ENCODE measurements at places on chromosomes 5 and 9.

DNA sequence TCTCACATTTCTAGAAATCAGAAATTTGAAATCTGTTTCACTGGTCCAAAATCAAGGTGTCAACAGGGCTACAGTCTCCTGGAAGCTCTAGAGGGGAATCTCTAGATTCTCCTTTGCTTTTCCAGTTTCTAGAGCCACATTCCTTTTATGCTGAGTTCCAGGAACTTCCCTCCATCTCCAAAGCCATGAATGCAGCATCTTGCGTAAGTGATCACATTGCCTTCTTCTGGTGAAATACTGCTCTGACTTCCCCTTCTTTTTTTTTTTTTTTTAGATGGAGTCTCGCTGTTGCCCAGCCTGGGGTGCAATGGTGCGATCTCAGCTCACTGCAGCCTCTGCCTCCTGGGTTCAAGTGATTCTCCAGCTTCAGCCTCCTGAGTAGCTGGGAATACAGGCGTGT is 23.8 kb downstream of the GDA start:
- no peak for DNase-seq

DNA sequence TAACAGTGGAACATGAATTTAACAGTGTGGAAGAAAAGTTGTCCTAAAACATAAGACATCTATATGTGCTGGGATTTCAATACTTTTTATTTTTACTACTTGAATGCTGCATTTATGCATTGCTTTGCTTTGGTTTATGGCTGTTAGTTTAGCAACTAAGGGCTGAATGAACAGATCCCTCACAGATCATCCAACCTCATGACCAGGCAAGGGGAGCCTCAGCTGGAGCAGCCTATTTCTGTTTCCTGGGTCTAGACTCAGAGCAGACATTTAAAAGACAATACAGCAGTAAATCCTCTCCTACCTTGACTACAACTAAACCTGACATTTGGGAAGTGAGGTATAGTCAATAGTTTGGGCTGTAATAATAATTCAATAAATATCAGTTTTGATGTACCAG is 163.3 kb downstream of the AUH start:
- DNase-seq: no peak

DNA sequence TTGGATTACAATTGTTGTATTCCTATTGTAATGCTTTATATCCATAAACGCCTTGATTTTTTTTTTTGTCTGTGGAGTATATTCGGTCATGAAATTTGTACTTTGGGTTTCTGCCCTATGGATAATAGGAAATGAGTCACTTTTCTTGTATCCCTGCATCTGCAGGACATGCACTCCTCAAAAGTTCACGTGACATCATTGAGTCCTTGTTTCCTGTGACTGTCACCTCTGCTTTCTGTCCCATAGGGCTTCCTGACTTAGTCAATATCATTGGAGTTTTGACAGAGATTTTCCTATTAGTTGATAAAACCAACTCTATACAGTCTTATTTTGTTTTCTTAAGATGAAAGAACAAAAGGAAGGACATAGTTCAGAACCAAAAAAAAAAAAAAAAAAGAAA is 356.3 kb downstream of the MAT2B start:
- no peak for DNase-seq

GRCh38 chr9:101037430-101037829 is 8.9 kb downstream of the PLPPR1 start:
- DNase-seq: no peak

DNA sequence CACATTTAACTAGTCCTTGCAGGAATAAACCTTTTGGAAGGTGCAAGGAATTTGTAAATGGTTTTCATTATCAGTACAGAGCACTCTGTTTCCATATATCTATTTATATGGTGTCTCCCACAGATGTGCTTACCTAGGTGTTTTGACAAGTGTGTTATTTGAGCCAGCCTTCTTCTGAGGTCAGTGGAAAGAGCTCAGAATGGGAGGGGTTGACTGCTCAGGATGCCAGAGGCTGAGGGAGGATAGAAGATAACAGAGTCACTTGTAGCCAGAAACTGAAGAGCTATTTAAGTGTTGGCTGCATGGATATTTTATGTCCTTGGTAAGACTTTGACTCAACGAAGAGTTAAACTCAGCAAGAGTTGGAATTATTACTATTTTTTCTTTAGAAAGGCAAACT is 5.0 kb downstream of the CMYA5 start:
- DNase-seq: no peak

- no peak for DNase-seq
These were observed 100.2 kb upstream of the CCDC112 start for GRCh38 chr5:115396688-115397087.

- DNase-seq: no peak
These were observed 56.5 kb upstream of the HAND1 start for GRCh38 chr5:154534457-154535050.

DNA sequence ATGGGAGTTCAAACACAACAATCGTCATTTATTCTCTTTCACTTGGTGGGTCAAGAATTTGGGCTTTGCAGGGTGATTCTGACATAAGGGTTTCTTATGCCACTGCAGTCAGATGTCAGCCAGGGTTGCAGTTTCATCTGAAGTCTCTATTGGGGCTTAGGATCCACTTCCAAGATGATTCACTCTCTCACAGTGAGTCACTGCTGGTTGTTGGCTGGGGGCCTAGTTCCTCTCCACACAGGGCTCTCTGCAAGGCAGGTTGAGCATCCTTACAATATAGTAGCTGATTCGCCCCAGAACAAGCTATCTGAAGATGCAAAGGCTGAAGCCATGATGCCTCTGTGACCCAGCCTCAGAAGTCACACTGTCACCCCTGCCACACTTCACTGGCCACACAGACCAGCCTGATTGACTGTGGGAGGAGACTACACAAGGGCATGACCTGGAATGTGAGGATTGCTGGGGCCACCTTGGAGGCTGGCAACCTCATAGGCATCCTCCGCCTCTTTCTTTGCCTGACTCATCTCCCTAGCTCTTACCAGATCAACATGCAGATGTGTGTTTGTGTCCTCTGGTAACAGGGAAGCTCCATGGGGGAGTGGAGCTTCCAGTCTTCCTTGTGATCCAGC is 4.5 kb upstream of the CARD19 start:
- DNase-seq: peak; percentile 70

GRCh38 chr9:108631496-108632285 is 224.1 kb downstream of the ACTL7B start:
- no peak for DNase-seq

DNA sequence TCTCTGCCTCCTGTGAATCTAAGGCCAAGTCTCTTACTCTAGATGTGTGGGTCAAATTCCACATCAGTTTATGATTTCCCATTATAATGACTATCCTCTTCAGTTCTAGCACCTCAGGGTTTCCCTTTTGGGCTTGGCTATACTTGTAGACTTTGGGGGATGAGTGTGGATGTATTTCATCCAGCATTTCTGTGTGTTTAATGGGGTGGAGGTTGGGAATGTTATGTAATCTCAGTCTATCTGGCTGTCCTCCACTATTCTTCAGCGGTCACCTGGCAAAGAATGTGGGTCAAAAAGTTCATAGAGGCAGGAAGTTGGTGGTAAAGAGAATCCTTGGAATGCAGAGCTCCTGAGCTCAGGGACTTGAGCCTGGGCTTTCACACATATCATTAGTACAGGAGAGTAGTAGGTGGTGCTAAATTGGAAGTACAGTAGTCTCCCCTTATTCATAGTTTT is 64.9 kb downstream of the CFAP95 start:
- DNase-seq: no peak

DNA sequence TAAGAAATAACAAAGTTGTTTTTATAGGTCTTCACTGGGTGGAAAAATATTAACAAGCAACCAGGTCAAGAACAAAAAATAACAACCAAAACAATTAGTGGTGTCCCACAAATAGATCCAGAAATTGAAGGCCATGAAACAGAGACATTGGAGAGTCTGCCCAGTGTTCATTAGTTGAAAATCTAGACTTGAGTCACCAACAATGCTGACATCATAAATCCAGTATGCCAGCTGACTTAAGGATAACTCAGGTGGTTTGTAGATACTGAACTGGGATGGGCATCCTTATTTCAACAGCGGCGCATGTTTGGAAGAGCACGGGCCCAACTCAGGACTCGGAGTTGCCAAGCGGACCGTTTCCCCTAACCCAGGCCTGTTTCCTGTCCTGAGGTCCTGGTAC is 80.7 kb upstream of the TNFAIP8 start:
- no peak for DNase-seq

GRCh38 chr9:34479431-34479866 is 20.8 kb downstream of the DNAI1 start:
- DNase-seq: no peak

DNA sequence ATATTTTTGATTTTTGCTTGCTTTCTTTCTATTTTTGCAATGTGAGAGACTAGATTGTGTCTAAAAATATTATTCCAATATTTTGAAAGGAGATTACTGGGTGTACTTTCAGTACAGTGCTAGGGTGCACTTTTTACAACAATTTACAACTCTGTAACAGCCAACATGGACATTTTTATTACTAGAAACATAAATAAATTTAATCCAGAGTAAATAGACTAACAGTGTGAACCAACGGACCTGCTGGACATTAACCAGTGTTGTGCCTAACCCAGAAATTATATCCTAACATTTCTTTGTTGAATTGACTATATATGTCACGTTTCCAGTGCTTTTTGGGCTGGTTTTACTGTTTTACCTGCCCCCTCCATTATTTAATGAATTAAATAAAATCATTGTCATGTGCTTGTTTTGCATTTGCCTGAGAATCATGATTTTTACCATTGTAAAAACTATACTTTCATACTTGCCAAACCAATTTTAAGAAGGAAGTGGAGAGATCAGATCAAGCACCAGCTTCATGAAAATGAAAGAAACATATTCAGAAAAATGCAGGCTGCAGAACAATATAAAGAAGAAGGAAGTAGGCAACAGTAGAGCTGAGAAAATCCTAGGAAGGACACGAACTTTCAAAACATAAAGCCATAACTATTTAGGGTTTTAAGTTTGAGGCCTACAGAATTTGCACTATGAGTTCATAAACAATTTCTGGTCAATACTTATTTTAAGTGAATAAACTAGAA is 400.8 kb upstream of the PIK3R1 start:
- DNase-seq: no peak

DNA sequence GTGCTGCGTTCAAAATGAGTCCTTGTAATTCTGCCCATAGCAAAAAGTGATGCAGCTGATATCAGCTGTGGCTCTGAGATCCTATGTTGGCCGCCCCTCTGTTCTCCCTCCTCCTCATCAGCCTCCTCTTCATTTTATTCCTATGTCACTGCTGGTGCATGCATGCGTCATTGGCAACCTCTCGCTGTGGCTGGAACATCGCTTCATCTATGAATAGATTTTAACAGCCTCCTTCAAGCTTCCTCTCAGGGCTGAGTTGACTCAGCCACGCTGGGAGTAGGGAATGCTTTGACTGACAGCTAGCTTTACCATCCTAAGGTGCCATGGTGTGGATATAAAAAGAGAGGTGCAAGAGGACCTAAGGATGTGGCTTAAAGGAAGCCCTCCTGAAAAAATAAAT is 303.5 kb downstream of the PLK2 start:
- DNase-seq: no peak

- DNase-seq: no peak
These were observed 31.8 kb upstream of the PCA3 start for GRCh38 chr9:76732341-76732958.

DNA sequence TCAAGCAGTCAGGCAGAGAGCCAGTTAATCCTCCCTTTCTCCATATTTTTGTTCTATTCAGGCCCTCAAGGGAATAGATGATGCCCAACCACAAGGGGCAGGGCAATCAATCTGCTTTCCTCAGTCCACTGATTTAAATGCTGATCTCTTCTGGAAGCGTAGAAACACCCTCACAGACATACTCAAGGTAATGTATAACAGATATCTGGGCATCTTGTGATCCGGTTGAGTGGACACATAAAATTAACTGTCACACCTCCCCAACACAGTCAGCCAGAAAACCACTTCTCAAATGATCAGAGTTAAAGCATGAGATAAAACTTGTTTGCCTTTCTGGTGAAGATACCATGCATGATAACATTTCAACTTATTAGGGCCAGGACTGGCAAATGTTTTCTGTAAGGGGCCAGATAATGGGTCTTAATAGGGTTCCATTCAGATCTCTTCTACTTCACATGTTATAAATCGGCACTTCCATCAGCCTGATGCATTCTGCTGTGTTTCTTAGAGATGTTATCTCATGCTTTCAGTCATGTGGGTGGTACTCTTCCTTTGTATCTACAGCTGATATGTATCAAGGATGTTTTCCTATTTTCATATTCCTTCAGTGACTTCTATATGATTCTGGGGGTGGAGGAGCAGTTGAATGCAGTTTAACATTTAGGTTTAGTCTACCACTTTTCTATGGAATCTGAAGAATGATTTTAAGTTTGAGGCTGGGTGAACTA is 58.9 kb upstream of the CNTLN start:
- DNase-seq: no peak

DNA sequence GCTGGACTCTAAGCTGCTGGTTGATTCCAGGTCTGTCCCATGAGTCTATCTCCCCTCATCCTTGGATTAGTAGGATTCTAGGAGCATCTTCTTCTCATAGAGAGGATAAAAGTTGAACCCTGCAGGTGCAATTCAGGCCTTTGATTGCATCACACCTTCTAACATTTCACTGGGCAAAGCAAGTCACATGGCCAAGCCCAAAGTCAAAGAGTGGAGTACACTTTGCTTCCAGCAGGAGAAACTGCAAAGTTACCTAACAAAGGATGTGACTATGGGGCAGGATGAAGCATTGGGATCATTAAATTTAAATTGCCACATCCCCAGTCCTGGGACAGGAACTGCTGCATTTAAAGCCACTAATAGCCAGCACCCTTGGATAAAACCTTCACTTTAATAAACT is 51.0 kb upstream of the EGFLAM start:
- DNase-seq: no peak

- no peak for DNase-seq
These were observed 704 bp upstream of the IL33 start for GRCh38 chr9:6214903-6215302.

DNA sequence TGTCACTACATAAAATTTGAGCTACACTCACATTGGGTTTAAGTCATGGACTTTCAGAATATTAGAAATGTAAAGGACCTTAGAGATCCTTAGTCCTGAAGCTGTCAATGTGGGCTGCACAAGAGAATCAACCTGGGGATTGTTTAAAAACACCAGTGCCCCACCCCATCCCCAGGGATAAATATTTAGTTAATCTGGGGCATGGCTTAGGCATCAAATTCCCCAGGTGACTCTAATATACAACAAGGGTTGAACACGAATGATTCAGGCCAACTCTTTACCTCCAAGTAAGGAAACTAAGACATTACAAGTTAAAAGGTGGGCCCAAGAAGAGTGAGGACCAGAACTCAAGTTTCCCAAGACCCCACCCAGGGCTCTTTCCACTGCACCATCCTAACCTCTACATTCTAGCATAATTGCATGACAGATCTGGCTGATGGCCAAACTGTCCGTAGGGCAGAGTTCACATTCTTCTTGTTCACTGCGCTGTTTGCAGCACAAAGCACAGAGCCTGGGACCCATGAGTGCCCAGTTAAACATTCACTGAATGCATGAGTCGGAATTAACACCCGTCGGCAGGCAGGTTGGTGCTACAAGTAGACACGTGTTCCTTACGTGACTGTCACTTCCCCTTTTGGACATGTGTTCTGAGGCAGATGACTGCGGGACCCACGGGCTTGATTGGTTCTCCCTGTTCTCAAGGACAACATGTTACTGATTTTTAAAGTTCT is 25.2 kb downstream of the CYFIP2 start:
- DNase-seq: no peak

GRCh38 chr5:22242532-22242931 is 610.6 kb downstream of the CDH12 start:
- DNase-seq: no peak

- DNase-seq: no peak
These were observed 2.9 kb downstream of the ZFAND5 start for GRCh38 chr9:72362118-72362531.

GRCh38 chr5:850511-851006 is at the start of gene ZDHHC11:
TSS of gene ZDHHC11 (minus strand) at chr5:850986. CDS start at chr5:850602, 384 bp downstream.
- DNase-seq: no peak
